HCT116 (cell line): ENCODE measurements at places on chromosomes 2 and 18.

- DNase-seq: peak; percentile 58
Observed at GRCh38 chr18:59959073-59959472, 59.3 kb downstream of the PMAIP1 start.

DNA sequence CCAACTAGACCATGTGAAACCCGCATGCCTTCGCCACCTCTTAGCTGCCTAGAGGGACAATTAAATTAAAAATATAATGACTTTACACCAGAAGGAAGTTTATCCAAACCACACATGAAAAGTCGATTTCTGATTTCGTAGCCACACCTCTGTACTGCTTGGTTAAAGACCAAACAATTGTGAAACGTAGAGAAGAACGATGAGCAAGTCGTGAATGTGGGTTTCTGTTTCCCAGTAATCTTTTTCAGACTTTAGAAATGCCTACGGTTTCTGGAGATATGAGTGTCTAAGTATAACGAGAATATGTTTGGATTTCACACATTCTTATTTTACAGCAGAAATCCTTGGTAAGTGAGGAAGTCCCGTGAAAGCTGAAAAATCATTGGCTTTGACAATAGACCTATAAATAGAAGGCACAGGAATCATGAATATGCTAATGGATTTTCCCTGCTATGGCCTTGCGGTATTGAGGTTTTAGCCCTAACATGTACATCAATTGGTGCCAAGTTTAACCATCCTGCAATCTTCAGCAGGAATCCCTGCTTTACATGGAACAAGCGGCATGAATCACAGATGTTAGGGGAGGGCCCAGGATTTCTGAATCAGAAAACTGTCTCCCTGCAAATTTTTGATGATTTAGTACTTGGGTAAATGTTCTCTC is 105.6 kb downstream of the TTC32 start:
- no peak for DNase-seq

GRCh38 chr2:25365241-25365640 is 23.5 kb upstream of the DNMT3A start:
- no peak for DNase-seq

- DNase-seq: no peak
Observed at GRCh38 chr2:238525990-238526389, 99.3 kb downstream of the ASB1 start.

DNA sequence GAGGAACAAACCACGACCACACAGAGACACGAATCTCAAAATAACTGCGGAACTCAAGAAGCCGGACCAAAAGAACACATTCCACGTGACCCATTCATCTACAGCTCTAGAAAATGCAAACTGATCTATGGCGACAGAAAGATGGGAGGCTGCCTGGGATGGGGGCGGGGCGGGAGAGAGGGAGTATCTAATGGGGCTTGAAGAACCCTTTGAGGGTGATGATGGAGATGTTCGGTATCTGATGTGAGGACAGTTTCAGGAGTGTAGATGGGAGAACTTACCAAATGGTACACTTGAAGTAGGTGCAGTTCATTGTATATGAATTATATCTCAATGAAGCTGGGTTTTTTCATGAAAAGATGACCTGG is 34.6 kb upstream of the KLF11 start:
- no peak for DNase-seq

DNA sequence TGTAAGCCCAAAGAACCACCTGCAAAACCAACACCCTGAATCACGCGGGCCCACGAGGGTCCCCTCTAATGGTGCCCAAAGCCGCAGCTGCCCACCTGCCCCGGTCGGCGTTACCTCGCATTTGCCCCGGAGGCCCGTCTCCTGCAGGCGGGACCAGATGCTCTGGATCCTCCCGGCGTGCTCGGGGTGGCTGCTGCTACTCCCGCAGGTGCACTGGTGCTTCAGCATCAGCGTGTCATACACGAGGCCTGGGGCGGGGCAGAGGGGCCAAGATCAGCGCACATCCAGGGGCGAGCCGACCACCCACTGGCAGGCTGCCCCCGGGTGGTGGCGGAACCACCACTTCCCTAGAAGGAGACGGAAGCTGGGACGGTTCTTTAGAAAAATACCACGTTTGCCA is 260.1 kb downstream of the TWIST2 start:
- DNase-seq: no peak
